ENCODE measurements at places on chromosomes 3 and 15.

GRCh38 chr3:124731760-124732159 is 1.5 kb downstream of the UMPS start:
- no peak for DNase-seq

- no peak for DNase-seq
These were observed 22.9 kb downstream of the DAG1 start for GRCh38 chr3:49492969-49493368.

DNA sequence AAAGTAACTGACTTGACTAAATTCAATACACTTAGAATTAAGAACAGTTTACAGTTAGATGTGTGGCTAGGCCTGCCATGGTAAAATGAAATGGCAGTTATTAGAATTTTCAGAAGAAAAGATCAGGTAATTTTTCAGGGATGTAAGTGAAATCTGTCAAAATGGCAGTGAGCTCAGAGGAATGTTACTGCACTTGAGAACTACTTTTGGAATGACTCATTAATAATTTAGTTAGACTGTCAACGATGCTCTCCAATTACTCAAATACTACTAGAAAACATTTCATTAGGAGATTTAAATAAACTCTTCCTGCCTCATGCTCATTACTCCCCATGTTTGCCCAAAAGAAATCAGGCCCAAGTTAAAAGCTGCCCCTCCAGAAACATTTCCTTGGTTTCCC is 84.4 kb downstream of the RFTN1 start:
- DNase-seq = no peak

DNA sequence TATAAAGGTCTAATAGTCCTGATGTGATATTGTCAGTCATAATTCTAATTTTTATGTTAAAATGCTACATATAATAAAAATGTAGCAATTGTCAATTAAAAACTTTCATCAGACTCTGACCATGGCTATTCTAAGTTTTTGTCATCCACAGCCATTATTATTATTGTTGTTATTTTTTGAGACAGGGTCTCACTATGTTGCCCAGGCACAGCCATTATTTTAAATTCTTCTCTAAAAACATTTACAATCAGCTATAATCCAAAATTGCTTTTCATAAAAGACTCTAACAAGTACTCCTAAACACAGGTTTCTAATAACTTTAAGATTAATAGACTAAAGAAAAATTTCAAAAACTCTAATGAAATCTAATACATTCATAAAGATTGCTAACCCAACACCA is 41.0 kb upstream of the SETD2 start:
- no peak for DNase-seq

DNA sequence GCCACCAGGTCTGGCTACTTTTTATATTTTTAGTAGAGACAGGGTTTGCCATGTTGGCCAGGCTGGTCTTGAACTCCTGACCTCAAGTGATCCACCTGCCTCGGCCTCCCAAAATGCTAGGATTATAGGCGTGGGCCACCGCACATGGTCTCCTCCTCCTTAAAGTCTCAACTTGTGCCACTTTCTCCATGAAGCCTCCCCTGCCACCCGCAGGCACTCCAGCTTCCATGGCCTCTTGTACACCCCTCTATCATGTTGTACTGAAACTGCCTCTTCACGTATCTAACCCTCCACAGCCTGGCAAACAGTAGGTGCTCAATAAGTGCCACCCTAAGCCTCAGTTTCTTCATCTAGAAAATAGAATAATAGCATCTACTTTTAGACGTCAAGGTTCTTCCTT is 39.9 kb downstream of the ISG20 start:
- DNase-seq = no peak

GRCh38 chr3:122233101-122233952 is 49.9 kb downstream of the CASR start:
- DNase-seq = no peak

GRCh38 chr15:66719471-66719870 is 17.4 kb downstream of the SMAD6 start:
- DNase-seq = no peak

- DNase-seq = no peak
These were observed 24.9 kb downstream of the SIAH2 start for GRCh38 chr3:150737874-150738679.

DNA sequence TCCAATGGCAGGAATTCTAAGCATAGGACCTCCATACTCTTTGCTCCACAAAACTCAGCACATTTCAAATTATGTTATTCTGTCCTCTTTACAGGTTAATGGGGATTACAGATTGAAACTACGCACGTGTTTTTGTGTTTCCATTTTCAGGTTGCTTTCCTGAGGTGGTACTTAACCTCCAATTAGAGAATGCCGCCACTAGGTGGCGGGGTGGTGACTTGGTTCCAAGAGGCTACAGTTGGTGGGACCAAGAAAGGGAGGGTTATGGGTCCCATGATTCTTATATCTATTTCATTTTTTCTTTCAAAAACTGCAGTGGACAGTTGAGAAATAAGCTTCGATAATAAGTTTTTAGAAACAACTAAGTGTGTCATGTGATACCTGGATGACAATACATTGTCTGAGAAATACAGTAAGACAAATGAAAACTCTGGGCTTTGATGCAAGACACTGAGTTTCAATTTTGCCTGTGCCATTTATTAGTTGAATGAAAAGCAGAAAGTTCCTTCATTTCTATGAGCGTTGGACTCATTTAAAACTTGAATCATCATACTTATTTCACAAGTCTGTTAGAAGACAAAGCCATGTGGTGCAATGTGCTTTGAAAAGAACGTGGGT is 539.0 kb downstream of the FGF12 start:
- DNase-seq = no peak

DNA sequence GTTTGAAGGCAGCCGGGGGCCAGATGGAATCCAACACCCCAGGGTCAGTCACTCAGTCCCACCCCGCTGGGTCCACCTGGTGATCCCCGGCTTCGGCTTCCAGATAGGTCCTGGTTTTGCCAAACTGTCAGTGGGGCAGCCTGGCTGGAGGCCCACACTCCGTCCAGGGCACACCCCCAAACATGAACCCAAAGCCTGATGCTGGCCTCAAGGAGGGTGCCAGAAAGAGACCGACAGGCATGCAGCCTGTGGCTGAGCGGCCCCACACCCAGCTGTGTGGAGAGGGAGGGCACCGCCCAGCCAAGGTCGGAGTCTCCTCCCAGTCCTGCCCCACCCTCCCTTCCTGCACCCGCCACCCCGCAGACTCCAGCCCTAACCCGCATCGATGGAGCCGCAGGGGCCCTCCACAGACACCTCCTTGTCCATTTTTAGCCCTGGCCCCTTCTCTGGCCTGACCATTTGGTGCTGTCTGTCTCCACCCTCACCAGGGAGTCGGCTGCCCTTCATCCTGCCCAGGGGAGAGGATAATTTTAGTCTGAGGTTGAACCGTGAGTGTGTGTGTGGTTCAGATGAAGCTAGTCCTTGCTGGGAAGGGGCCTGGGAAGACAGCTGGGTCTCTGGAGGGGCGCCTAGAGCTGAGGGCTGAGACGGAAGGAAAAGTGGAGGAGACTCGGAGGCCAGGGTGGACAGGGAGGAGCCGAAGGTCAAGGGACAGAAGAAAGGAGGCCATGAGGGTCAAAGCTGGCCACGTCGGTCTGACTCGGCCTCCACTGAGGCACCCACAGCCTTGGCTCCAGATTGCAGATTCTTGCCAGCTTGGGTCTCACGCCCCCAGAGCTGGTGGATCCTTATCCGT is 23.1 kb downstream of the TNK2 start:
- DNase-seq = no peak

GRCh38 chr15:78065284-78065872 is 12.1 kb downstream of the TBC1D2B start:
- no peak for DNase-seq

- no peak for DNase-seq
These were observed 196.8 kb downstream of the PLCL2 start for GRCh38 chr3:17081520-17081919.

DNA sequence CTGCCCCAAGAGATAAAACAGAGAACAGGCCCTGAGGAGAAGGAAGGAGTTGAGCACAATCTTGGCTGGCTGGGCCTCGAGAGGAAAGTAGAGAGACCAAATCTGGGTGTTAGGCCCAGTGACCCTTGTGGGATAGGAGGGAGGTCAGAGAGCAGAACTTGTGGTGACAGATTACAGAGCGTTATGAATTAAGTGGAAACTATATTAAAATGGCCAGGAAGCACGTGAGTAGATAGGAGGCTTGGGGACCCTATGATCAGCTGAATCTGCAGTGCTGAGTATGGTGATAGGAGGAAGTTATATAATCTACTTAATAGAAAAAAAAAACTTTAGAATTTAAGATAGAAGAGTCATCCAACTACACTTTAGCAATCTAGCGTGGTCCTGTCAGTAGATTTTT is 30.0 kb downstream of the ST6GAL1 start:
- DNase-seq = no peak

GRCh38 chr15:89387140-89387903 is 52.7 kb upstream of the POLG start:
- DNase-seq = no peak

GRCh38 chr3:63918321-63918720 is 6.1 kb upstream of the SCAANT1 start:
- no peak for DNase-seq

DNA sequence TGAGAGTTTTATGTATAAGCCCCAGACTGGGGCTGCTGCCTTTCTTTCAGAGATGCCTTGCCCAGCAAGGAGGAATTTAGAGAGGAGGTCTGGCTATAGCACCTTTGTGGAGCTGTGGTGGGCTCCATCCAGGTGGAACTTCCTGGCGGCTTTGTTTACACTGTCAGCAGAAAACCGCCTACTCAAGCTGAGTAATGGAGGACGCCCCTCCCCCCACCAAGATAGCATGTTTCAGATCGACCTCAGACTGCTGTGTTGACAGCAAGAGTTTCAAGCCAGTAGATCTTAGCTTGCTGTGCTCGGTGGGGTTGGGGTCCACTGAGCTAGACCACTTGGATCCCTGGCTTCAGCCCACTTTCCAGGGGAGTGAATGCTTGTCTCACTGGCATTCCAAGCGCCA is 155.6 kb downstream of the STXBP5L start:
- DNase-seq = no peak

DNA sequence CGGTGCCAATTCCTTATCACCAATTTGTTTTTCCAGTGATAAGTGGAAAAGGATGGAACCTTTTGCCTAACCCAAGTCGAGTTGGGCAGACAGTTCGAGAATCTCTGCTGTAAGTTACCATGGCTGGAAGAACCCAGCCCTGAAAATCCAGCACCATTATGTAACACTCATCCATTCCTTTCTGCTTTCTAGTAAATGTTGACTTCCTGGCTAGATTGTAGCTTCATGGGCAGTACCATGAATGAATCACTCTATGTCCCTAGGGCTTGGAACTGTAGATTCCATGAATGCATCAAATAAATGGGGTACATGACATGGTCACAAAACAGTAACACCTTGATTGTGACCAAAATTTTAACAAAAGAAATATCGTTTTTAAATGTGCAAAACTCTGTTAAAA is 14.0 kb downstream of the CHCHD4 start:
- no peak for DNase-seq

DNA sequence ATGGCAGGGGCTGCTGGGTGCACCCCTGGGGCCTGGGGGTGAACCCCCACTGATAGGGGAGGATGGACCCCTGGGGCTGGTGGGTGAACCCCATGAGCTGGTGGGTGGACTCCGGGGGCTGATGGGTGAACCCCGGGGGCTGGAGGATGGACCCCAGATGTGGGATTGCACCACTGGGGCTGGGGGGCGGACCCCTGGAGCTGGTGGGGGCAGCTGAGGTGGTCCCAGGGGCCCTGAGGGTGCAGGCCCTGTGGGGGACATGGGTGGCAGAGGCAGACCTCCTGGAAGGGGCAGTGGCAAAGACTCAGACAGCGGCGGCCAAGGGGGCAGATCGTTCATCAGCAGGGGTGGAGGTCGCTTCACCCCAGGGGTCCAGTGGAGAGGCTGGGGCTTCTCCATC is 17.4 kb upstream of the TXNRD3 start:
- DNase-seq = no peak

DNA sequence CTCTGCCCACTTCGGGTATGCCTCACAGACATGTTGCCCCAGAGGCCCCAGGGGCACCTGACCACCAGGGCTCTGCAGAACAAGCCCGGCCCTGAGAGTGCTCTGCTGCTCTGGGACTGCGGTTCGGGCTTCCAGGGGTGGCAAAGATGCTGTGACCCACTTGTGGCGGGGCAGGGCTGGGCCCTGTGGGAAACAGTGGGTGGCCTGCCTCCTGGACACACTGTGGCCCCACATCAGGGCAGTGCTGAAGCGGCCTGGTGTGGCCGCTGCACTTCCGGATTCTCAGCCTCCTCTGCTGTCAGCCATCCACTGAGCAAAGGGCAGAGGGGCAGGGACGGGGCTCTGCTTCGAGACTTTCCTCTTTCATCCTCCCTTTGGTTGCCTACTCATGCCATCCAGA is 26.5 kb upstream of the PLXND1 start:
- no peak for DNase-seq

- no peak for DNase-seq
These were observed 98.9 kb downstream of the ULK4 start for GRCh38 chr3:41863024-41863423.

- DNase-seq = no peak
These were observed 19.6 kb downstream of the HEMK1 start for GRCh38 chr3:50588759-50589433.

DNA sequence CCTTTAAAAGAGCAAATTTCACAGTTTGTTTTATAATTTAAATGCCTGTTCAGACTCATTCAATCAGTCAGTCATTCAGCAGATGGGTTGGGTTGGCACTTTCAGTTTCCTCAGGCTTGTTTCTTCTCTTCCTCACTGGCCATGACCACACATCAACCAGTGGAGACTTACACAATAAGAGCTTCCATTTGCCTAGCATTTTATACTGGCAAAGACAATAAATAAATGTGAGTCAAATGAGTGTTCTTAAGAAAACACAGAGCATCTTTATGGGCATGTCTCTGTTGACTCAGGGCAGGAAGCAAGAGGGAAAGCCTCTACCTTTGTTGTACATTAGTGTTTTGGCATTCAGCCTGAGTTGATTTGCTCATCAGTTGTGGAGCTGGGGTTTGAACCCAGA is 122.6 kb downstream of the EPHB1 start:
- DNase-seq = no peak

GRCh38 chr15:57625703-57626448 is 34.2 kb downstream of the MYZAP start:
- no peak for DNase-seq

GRCh38 chr3:58586776-58587192 is 9.6 kb upstream of the FAM107A start:
- no peak for DNase-seq

GRCh38 chr15:33716025-33716424 is 252.3 kb upstream of the CHRM5 start:
- no peak for DNase-seq

- DNase-seq = no peak
These were observed 552.9 kb downstream of the DIPK2A start for GRCh38 chr3:144524531-144524930.

GRCh38 chr3:157282261-157283191 is 122.6 kb upstream of the CCNL1 start:
- DNase-seq = no peak

- DNase-seq = no peak
These were observed 61.9 kb downstream of the ATP2B2 start for GRCh38 chr3:10443272-10444109.
